ENCODE measurements at places on chromosomes 2 and 18. TPM values are rescaled to one million over a fixed set of nuclear protein-coding genes. Genes with fewer than 3 reads are reported as not detected.

Gene MC4R
- not detected for total RNA-seq

Gene ALPI
- total RNA-seq: not detected

Gene POMC
- total RNA-seq: 0.54 TPM

Gene MATN3
- 0.52 TPM for total RNA-seq

Gene KIAA2012
- not detected for total RNA-seq

Gene CD207
- total RNA-seq: 0.11 TPM

Gene ANO7
- 1.2 TPM for total RNA-seq

Gene NTSR2
- total RNA-seq: not detected

Gene ITGA4
- 0.52 TPM for total RNA-seq

Gene UGT1A5
- not detected for total RNA-seq

Gene TGFA
- total RNA-seq: 12.2 TPM

Gene COBLL1
- total RNA-seq: 2.2 TPM

Gene RFX8
- total RNA-seq: 0.17 TPM

Gene DPP10
- under 0.01 TPM for total RNA-seq

Gene SALL3
- not detected for total RNA-seq

Gene GPR45
- not detected for total RNA-seq

Gene GTF2A1L
- total RNA-seq: 0.09 TPM

Gene INHA
- total RNA-seq: not detected

Gene EFR3B
- 0.54 TPM for total RNA-seq

Gene FLACC1
- 0.87 TPM for total RNA-seq

Gene KCNK3
- under 0.01 TPM for total RNA-seq

Gene LIMS3
- total RNA-seq: 17.3 TPM

Gene FSIP2
- total RNA-seq: under 0.01 TPM

Gene MC2R
- not detected for total RNA-seq

Gene OR6B2
- not detected for total RNA-seq

Gene UPP2
- not detected for total RNA-seq

Gene DCC
- total RNA-seq: under 0.01 TPM

Gene CCDC74A
- 1.0 TPM for total RNA-seq

Gene ECEL1
- total RNA-seq: not detected

Gene PDE1A
- total RNA-seq: 14.0 TPM

Gene POTEC
- not detected for total RNA-seq

Gene MMADHC
- 140 TPM for total RNA-seq

Gene MLPH
- 3.3 TPM for total RNA-seq

Gene FSHR
- not detected for total RNA-seq

Gene PTCD3
- 41.1 TPM for total RNA-seq

Gene HOXD13
- under 0.01 TPM for total RNA-seq

Gene GLS
- total RNA-seq: 119 TPM

Gene LRRTM4
- total RNA-seq: not detected

Gene AFF3
- total RNA-seq: not detected

Gene ACMSD
- not detected for total RNA-seq

Gene BOK
- 23.8 TPM for total RNA-seq

Gene ZSWIM2
- total RNA-seq: not detected

Gene TIGD1
- 0.98 TPM for total RNA-seq

Gene PLEKHH2
- under 0.01 TPM for total RNA-seq

Gene SP3
- total RNA-seq: 86.0 TPM

Gene HOXD8
- 23.8 TPM for total RNA-seq

Gene VWC2L
- not detected for total RNA-seq

Gene CCDC68
- total RNA-seq: 0.34 TPM

Gene MEMO1
- total RNA-seq: 33.9 TPM

Gene GAL3ST2
- not detected for total RNA-seq

Gene BMPR2
- total RNA-seq: 54.9 TPM

Gene FZD7
- total RNA-seq: 0.22 TPM

Gene TEX44
- not detected for total RNA-seq

Gene MOGAT1
- not detected for total RNA-seq

Gene REG3A
- not detected for total RNA-seq

Gene KCNJ3
- total RNA-seq: not detected

Gene TSPYL6
- total RNA-seq: not detected

Measured in dermis lymphatic vessel endothelial cell (primary cell).